T-helper 2 cell (primary cell): ENCODE measurements at places on chromosomes 1 and 21.
A peak's percentile ranks its signal among the peaks of the same experiment; 100 is the strongest.

GRCh38 chr1:109924316-109924715, 13.7 kb downstream of the CSF1 start:
- DNase-seq, result no peak

DNA sequence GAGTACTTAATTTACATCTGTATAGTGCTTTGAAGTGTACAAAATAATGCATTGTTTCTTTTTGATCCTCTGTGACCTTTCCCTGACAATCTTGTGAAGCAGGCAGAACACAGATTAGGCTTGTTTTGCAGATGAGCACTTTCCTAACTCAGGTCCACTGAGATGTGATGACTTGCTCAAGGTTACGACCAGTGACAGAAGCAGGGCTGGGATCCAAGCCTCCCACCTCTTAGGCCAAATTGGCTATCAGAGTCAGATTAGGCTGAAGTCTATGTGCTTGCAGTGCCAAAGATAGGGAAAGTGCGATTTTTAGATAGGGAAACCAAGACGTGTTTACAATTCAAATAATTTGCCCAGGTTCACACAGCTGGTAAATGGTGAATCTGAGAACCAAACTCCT, 147.3 kb downstream of the OMA1 start:
- DNase-seq, result no peak

GRCh38 chr1:216238844-216239243, 184.4 kb downstream of the USH2A start:
- DNase-seq, result no peak

- no peak for DNase-seq
Measured at GRCh38 chr1:55478742-55479141, 263.6 kb upstream of the USP24 start.

- no peak for DNase-seq
Measured at GRCh38 chr1:183435497-183435896, 17.3 kb upstream of the NMNAT2 start.

GRCh38 chr1:99704356-99704816, 58.5 kb downstream of the PALMD start:
- DNase-seq, result no peak

DNA sequence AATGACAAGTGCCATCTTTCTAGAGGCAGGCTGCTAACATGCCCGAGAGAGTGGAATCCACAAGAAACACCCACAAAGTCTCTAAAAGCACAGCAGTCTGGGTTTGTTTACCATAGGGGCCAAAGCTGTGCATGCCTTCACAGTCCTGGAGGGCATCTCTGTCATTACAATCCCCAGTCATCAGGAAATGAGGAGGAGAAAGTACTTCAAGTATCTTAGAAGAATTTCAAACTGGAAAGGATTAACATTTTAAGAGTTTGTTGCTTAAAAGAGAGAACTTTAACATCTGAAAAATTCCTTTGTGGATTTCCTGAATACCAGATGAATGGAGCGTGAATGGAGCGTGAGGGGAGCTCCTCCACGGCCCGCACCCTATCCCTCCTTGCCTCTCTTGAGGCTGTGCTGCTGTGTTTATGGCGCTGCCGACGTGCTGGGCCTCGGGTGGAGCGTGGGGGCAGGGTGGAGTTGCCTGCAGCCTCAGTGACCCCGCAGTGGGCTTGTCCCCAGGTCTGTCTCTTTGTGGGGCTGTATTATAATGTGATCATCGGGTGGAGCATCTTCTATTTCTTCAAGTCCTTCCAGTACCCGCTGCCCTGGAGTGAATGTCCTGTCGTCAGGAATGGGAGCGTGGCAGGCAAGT, 23.3 kb downstream of the SLC6A17 start:
- DNase-seq, result no peak

DNA sequence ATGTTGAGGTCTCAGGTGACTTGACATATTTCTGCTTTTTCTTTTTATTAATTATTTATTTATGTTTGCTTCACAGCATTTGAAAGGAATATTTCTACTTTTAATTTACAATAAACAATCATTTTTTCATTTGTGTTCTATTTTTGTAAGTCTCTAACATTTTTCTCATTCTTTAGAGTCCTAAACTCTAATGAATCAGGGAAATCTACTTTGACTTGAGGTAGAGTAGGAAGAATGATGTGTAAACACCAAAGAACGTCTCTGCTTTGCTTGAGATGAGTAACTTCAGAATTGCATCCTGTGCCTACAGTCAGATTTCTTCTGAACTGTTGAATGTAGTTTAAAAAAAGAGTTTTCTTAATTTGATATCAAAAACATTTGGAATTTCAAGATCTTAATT, 65.2 kb downstream of the CNST start:
- no peak for DNase-seq

- no peak for DNase-seq
Measured at GRCh38 chr1:35470977-35471613, 86.1 kb downstream of the KIAA0319L start.

DNA sequence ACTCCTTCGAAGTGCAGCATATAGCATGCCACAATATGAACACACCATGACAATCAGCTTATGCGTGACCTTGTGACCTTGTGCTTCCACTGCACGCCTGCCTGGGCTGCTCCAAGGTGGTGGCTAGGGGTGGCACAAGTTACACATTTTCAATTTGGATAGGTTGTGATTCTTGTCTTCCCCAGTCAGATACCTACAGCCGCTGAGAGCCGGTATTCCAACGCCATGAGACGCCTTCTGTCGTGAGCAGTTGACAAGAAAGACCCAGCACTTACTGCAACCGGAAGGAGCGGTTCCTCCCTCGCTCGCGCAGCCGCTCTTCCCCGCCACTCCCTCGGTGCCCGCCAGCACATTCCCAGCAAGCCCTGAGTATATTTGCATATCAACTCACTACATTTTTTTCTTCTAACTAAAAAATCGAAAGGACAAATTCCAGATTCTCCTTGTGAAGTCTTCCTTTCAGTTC, 359 bp upstream of the RNU11 start:
- peak; percentile 93 for DNase-seq

DNA sequence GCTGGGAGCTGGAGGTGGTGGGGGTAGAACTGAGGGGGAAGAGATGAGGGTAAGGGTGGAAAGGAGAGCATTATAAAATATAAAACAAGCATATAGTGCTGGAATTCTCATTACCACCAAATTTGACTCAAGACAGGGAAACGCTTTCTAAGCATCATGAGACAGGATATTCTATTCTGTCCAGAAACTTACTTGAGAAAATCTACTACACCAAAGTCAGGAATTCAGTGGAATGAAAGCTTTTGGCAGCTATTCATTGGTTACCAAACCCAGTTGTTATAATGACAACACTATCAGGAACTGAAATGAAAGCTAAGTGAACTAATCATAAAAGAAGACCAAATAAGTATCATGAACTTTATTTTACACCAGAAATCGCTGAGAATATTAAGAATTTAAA, 14.5 kb downstream of the AIDA start:
- no peak for DNase-seq
